PC-3 (cell line): ENCODE measurements at places on chromosomes 5 and 9. TPM values are rescaled to one million over a fixed set of nuclear protein-coding genes. Genes with fewer than 3 reads are reported as not detected.

DNA sequence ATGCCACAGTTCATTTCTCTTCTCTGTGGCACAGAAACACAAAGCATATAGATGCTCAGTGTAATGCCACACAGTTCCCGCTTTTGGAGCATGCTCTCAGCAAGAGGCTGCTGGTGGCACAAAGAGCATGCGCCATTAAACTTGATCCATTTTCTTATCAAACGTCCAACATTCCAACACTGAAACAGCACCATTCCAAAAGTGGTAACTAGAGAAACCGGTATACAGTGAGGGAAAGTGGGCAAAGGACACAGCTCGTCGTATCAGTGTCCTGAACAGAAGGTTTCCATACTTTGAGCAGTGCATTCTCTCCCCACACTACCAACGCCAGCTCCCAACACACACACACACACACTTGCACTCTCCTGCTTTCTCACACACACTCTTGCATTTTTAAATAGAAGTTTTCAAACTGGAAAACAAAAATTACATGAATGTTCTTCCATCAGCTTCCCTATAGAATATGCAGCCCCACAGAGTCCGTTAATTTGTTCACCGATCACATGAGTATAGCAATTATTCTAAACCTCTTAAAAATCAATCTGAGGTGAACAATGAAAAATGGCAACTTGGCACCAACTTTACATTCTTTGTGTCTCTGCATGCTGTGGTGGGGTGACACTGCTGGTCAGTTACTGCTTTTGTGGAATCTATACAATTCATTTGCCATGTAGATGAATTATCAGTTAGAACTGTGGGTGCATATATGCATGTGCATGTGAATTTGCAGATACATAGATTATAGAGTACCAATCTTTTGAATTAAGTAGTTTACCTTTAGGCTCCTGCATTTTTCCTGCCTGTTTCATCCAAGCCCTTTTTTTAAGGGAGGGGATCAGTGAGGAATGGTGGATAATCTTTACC is 5.7 kb downstream of the NFIB start:
- DNase-seq: no peak

GRCh38 chr5:118606940-118607339 is 381.4 kb downstream of the DTWD2 start:
- no peak for DNase-seq

- no peak for DNase-seq
These were observed 4.5 kb downstream of the UBE2D2 start for GRCh38 chr5:139565411-139566305.

- DNase-seq: no peak
These were observed 1.7 kb downstream of the FBXW5 start for GRCh38 chr9:136942881-136943230.

SLC34A3 gene
- total RNA-seq: 1.0 and 1.5 TPM in 2 replicates

CCDC192 gene
- not detected in 2 replicates for total RNA-seq
